Activated CD4-positive, alpha-beta memory T cell treated with anti-CD3 and anti-CD28 coated beads, Interleukin-2, amount 10 ng/mL, durations not matched to agents 7 days and 5 days (primary cell): ENCODE measurements at places on chromosomes 12 and 14. TPM values are rescaled to one million over a fixed set of nuclear protein-coding genes. Genes with fewer than 3 reads are reported as not detected.

The KRT73 gene
- not detected for total RNA-seq

DNA sequence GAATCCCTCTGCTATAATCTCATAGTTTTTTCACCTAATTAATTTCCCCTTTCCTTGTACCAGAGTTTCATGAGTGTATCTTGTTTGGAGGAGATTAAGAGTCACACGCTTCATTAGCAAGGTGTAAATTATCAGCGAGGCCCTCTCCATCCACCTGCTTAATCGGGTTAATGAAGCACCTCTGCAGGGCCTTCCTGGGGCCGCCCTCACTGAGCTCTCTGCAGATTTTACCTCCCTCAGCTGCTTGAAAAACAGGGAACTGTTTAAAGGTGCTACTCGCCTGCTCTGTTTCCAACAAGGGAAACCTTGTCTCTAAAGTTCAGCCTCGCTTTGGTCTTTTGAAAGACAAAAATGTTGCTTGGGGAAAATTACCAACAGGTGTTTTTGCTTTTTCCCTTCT, 35.8 kb downstream of the OTX2 start:
- no peak for DNase-seq
- H3K36me3 ChIP-seq: no peaks in the 10 kb centered on the region
- H3K4me1 ChIP-seq: no peaks in the 10 kb centered on the region
- H3K27me3 ChIP-seq: peaks cover 3% of the 10 kb centered on the region
- H3K27ac ChIP-seq: no peak overlapping the region

- H3K27ac ChIP-seq: no peak overlapping the region
- H3K27me3 ChIP-seq: peaks cover 2% of the 10 kb centered on the region
- H3K4me3 ChIP-seq: no peak overlapping the region
- no peaks in the 10 kb centered on the region for H3K36me3 ChIP-seq
Measured at GRCh38 chr12:80766897-80767296, 50.2 kb downstream of the MYF5 start.

The RNU7-1 gene
- not detected for total RNA-seq
